Stimulated activated CD8-positive, alpha-beta memory T cell treated with anti-CD3 and anti-CD28 coated beads, Interleukin-4, amount 100 ng/mL, for 4 hours (primary cell): ENCODE measurements at places on chromosomes 6 and 20.

- DNase-seq: no peak
These were observed 1352.6 kb upstream of the GJE1 start for GRCh38 chr6:140779991-140780596.

DNA sequence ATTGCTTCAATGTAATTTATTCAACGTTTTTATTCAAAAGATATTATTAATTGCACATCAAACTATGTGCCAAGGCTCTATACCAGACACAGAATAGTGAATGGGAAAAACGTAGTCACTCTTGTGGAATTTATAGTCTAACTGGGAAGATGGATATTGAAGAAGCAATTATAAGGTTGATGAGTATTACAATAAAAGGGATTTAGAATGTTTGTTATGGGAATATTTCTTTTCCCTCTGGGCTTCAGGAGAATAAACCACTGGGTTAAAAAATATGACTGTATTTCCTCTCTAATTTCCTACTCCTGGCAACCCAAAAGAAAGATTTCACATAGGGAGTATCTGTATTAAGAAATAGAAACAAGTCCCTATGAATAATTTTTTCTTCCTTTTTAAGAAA, 25.1 kb upstream of the UTRN start:
- DNase-seq: no peak

DNA sequence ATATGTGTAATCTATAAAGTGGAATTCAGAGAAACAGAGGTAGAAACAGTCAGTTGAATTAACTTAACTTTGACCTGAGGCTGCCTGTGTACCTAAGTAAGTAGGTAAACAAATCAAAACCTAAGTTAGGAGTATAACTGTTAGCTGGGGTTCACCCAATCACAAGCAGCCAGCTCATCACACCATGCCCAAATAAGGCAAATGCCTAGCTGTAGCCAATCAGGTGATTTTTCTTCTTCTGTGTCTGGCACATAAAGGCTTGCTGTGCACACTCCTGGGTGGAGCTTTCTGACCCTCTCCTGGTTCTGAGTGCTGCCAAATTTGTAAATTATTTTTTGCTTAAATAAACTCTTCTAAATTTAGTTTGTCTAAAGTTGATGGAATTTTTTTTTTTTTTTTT, 54.7 kb upstream of the TRIM39 start:
- DNase-seq: no peak

GRCh38 chr20:35472209-35472608, 16.8 kb downstream of the CEP250 start:
- DNase-seq: no peak

DNA sequence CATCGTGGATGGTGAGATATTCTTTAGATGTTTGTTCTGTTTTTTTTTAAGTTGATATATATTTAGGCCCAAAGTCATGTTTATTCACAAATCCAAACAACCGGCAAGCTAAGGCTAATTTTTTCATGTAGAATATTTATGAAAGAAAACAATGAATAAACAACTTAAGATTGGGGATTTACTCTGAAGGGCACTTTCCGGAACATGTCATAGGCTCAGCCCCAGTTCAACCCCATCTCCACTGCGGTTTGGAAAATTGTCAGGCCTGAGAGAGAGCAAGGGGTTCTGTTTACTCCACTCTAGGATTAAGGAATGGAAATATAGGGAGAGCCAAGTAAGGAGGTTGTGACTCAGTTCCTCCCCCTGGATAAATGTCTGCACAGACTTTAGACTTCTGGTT, 18.3 kb downstream of the RPS6KA2 start:
- DNase-seq: no peak

- no peak for DNase-seq
These were observed 174.7 kb downstream of the OTOR start for GRCh38 chr20:16922834-16923233.

- no peak for DNase-seq
These were observed 15.7 kb upstream of the TMEM217 start for GRCh38 chr6:37273690-37274089.

DNA sequence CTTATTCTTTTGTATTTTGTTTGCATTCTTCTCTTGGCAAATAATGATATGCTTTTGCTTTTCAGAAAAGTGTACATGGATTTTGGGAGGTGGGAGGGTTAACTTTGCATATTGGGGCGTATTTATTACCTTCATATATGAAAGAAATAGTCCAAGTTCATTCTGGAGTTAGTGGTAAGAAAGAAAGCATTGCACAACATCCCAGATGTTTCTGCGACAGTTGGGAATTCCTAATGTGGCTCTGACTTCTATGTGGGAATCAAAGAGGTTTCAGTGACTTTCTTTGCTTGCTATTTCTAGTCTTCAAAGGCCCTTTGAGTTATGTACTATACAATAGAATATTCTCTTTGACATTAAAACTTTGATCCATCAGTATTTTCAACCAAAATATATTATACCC, 78.1 kb downstream of the MMUT start:
- no peak for DNase-seq

DNA sequence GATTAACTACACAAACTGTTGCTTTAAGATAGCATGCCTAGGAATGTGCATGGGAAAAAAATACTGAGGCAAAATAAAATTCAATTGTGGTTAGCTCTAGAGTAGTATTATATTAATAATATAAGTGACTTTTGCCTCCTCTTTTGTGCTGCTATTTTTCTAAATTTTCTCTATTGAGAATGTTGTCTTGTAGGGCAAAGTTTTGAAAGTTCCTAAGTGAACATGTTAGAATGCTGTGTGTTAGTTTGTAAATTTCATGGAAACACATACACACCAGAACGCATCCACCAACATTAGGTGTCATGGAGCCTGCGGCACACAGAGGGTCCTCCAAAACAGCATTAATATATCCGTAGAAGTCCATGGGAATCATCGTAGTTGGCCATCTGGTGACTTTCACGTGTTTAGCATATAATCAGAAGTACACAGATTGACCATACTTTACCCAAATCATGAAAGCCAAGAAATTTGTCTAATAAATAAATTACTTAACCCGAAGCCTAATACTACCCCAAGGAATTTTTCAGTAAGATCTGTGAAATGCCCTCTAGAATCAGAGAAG, 25.6 kb downstream of the ARHGAP18 start:
- DNase-seq: no peak

DNA sequence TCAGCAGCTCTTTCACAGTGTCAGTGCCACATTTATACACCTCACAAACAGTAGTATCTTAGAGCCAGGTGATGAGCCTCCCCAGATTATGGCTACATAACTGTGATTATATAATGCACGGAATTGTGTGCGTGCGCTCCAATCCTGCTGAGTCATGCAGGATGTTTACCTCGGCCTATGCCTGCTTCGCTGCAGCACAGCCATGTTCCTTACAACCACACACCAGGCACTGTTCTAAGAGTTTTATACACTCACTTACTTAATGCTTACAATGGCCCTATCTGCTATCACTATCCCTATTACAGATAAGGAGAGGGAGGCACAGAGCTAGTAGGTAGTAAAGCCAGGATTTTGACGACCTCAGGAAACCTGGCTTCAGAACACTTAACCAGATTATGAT, 7.3 kb downstream of the ZKSCAN3 start:
- DNase-seq: no peak

DNA sequence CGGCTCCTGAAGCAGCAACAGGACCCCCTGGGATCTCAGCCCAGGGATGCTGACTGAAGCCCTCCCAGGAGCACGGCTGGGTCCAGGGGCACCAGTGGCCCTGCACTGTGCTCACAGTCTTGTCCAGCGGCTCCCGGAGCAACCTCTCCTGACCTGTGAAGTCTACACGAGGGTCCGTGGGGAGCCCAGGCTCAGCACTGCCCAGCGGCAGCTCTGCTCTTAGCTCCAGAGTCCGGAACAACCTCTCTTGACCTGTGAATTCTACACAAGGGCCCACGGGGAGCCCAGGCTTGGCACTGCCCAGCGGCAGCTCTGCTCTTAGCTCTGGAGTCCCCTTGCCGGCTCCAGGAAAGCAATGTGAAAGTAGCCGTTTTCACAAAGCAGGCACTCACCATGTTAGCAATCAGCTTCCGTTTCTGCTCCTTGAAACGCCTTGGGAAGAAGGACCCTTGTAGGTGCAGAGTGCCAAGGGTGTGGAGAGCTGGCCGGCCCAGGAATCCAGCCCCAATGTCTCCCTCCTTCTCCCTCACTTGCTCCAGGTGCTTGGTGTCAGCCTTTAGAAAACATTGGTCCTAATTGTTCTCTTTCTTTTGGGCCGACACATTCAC, 310.9 kb downstream of the CDH4 start:
- DNase-seq: no peak

- DNase-seq: no peak
These were observed 754.1 kb downstream of the CBLN4 start for GRCh38 chr20:55251170-55251569.

DNA sequence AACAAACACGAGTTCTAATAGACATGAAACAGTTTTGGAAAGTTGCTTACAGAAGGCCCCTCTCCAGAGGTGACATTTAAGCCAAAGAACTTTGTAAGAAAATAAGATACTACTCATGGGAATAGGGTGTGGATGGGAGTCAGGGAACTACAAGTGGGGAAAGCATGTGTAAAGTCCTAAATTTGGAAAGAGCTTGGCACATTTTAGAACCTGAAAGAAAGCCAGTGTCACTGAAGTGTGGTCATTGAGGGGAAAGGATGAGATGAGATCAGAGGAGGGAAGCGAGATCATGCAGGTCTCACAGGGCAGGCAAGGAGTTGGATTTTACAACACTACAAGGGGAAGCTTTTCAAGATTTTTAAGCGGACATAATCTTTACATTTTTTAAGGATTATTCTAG, 38.0 kb downstream of the VGLL2 start:
- DNase-seq: no peak

- DNase-seq: no peak
These were observed 740.8 kb downstream of the PHF3 start for GRCh38 chr6:64376394-64376793.

DNA sequence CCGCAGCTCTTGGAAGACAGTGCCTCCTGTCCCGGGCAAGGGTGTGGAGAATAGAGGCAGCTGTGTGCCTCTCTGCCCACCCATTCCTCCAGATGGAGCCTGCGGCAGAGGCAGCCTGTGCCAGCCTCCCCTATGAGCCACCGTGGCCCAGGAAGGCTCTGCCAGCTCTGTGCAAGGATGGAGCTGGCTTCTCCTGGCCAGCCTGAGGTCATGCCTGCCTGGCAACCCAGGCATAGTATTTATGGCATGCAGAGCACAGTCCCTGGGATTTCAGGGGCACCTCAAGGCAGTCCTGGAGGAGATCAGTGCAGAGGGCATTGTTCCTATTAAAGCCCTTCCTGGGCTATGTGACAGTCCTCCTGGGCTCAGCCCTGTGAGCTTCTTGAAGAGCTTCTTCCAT, 1.5 kb downstream of the EPB41L1 start:
- DNase-seq: no peak

DNA sequence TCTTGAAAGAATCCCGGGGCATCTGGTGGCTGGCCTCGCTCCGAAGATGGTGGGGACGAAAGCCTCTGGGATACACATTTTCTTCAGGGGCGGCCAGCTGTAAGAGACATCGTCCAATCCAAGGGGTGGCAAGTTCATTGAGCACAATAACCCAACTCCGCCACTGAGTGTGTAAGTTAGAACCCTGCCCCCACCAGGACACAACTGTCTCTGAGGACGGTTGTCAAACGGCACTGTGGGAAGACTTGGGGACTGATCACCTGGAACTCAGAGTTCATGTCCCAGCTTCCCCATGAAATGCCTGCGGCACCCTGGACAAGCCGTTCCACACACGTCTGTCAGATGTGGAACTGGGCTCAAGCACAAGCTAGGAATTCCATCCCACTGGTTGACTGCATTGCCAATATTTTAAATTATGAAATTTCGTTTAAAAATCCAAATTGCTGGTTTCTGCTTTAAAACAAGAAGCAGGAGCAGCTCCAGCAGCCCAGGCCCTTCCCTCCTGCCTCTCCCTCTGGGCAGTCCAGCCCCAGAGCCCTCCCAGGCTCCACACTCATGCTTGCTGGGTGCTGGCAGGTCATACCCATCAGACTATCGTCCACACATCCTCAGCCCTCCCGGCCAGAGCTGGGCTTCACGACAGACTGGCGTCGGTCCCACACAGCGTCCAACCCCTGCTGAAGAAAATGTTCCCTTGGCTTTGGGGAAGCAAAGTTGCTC, 80.9 kb upstream of the AFDN start:
- DNase-seq: no peak

DNA sequence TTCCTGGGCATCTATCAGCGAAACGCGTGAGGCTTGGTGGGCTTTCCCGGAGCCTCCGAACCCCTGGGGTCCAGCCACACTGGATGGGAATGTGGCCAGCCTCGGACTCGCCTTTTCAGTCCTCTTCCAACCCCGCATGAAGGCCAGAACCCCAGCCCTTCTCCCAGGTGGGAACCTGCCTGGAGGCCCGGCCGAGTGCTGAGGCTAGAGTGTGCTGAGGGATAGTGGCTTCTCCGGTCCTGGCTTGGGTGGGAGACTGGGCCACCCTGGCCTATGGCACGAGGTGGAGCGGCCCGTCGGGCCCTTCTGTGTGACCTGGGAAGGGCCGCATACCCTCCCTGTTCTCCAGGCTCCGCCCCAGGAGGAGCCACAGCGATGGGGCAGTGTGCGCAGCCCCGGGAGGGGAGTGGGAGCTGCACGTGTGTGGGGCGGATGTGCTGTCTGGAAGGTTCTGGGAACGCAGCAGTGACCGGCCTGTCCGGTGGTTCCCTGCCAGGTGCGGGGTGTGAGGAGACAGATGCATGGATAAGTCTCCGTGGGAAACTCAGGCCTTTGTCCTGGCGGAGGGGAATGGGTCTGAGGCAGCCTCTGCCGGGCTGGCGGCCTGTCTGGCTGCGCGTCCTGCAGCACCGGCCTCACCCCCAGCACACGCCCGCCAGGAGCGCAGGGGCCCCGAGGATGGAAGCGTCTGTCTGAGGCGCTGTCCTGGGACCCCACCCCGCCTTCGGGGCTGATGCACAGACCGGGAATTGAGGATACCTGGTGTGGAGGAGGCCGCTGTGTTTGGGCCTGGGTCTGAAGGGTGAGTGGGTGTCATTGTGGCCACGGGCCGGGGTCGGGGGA, 1.1 kb upstream of the BHLHE23 start:
- DNase-seq: no peak

GRCh38 chr6:82569022-82569421, 205.4 kb downstream of the TPBG start:
- DNase-seq: no peak

- no peak for DNase-seq
These were observed 216.2 kb downstream of the MYLK4 start for GRCh38 chr6:2534406-2535042.

DNA sequence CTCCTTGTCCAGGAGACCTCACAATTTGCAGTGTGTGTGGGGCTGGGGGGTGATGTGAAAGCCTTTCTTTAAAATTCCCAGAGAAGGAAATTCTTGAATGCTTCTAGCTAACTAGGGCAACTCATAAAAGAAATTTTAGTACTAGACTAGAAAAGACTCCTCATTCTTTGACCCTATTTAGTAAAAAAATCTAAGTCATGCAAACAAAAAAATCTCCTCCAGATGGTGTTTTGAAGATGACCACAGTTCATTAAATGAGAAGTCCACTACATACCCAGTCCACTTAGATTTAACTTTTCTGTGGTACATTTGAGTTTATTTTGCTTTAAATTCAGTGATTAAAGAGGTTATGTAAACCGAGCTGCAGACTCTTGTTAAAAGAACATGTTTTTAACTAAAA, 67.5 kb downstream of the NDUFAF5 start:
- DNase-seq: no peak

GRCh38 chr6:34469499-34469898, 3.6 kb downstream of the PACSIN1 start:
- no peak for DNase-seq

GRCh38 chr6:140441256-140441655, 1066.8 kb upstream of the CITED2 start:
- DNase-seq: no peak

- DNase-seq: no peak
These were observed 128.8 kb upstream of the DTNBP1 start for GRCh38 chr6:15791448-15792181.

- no peak for DNase-seq
These were observed 34.3 kb downstream of the SLC22A23 start for GRCh38 chr6:3422435-3423070.
